Stimulated activated CD4-positive, alpha-beta T cell treated with anti-CD3 and anti-CD28 coated beads, Interleukin-15, amount 100 ng/mL, for 1 hour (primary cell): ENCODE measurements at places on chromosomes 4 and X.

- no peak for DNase-seq
These were observed 142.1 kb downstream of the BCOR start for GRCh38 chrX:39955625-39956024.

DNA sequence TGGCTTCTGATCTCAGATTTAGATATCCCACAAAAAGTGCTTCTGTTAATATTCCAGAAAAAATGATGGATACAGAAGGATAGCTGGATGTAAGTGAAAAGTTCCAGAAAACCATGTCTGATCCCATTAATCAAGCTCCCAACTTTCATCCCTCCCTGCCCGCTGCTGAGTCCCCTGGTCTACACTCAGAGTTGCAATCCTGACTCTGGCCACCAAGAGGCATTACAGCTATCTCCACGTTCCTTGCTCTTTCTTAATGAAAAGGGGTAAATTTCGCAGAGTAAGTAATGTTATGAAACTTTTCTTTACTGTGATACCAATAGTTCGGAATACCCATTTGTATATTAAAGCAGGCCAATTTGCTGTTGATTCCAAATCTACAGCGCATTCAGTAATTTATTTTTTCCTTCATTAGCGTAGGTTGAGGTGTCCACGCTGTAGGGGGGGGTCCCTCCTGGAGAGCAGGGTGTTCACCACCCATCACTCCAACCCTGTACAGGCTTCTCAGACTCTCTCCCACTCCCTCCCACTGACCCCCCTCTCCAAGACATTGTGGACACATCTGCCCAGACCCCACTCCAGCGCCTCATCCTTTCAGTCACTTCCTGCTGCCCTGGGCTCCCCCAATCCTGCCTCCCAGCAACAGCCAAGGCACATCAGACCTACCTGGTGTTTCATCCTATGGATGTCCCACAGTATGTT, 55.1 kb downstream of the RAB40A start:
- no peak for DNase-seq

GRCh38 chrX:118216087-118216486, 99.5 kb upstream of the KLHL13 start:
- no peak for DNase-seq

- DNase-seq: no peak
These were observed 31.5 kb upstream of the LRBA start for GRCh38 chr4:151046609-151047008.

- no peak for DNase-seq
These were observed 23.8 kb downstream of the RNF175 start for GRCh38 chr4:153735906-153736461.

- DNase-seq: no peak
These were observed 41.6 kb downstream of the TMEM165 start for GRCh38 chr4:55437356-55437796.

- DNase-seq: no peak
These were observed 812.9 kb upstream of the AGA start for GRCh38 chr4:178255172-178255571.

DNA sequence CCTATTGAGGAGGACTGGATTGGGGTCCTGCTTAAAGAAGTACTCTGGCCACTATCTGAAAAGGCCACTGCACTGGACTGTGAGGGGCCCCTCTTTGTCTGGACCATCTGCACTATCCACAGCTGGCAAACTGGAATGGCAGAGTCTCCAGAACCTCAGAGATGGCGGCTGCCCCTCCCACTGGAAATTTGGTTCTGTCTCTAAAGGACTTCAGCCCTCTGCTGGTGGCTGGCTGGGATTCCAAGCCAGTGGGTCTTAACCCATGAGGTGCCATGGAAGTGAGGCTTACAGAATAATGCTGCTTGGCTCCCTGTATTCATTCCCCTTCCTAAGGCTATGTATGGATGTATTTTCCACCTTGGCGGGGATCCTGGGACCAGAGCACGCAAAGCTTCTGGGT, 41.6 kb upstream of the CYLC1 start:
- DNase-seq: no peak

DNA sequence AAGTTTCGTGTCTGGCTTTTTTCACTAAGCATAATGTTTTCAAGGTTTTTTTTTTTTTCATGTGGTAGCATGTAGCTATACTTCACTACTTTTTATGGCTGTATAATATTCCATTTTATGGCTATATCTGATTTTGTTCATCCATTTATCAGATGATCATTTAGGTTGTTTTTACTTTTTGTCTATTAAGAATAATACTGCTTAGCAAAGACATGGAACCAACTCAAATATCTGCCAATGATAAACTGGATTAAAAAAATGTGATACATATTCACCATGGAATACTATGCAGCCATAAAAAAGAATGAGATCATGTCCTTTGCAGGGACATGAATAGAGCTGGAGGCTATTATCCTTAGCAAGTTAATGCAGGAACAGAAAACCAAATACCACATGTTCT, 32.7 kb upstream of the ZNF280C start:
- no peak for DNase-seq

DNA sequence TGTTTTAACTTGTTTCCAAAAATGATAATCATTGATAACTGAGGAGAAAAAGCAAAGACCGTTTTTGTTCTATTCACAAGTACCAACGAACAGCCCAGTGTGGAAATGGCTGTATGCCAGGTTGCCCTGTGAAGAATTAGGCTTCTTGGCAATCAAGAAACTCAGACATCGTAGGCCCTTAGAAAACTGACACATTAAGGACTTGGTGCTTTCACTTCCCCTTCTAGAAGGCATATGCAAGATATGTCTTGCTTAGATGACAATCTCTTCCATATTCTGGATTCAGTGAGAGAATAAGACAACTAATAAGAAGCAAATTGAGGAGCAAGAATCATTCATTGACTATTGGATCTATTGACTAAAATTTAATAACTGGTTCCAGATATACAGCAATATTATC, 56.6 kb downstream of the ANAPC10 start:
- no peak for DNase-seq

GRCh38 chrX:65687367-65687766, 19.9 kb downstream of the MSN start:
- no peak for DNase-seq

GRCh38 chrX:115539841-115540240, 21.1 kb upstream of the PLS3 start:
- DNase-seq: no peak

DNA sequence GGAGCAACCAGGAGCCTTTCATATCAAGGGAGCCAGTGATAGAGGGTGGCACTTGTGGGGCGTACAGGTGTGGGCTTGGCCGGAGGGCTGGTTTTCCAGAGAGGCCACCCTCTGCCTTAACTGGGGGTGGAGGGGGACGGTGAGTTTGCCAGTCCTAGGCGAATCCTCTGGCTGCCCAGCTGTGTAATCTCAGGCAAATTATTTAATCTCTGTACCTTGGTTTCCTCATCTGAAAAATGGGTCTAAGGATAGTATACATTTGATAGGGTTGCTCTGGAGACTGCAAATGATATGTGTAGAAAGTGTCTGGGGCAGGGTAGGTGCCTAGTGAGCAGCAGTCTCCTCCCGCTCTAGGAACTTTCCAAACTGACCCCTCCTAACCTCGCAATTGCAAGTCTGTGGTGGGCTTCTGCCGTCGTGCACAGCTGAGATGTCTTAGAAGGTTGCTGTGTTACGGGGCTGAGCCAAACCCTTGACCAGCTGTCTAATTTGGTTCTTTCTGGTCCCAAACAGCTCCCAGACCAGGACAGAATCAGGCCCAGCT, 3.8 kb upstream of the CXCR3 start:
- DNase-seq: no peak

- no peak for DNase-seq
These were observed 1.8 kb downstream of the FTHL17 start for GRCh38 chrX:31070057-31070468.

GRCh38 chrX:34546366-34546765, 110.7 kb downstream of the TMEM47 start:
- no peak for DNase-seq

DNA sequence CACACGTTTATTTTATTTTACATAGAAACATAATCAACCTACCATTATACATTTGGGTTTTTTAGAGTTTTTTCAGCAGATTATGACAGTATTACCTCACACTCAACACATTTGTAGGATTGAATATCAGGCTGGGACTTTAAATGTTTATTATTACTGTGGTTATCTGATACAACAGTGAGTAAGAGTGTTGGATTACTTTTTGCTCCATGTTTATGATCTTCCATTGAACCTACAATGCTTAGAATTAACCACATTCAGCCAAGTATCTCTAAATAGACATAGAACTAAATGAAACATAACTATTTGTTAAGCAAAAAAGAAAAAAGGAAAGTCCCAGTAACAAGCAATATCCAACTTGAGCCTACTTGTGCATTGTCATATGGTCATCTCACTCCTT, 607.4 kb upstream of the PITX2 start:
- DNase-seq: no peak

GRCh38 chr4:11426003-11426402, 2.7 kb downstream of the HS3ST1 start:
- no peak for DNase-seq

- DNase-seq: no peak
These were observed 868.5 kb upstream of the SLIT2 start for GRCh38 chr4:19382993-19383756.

DNA sequence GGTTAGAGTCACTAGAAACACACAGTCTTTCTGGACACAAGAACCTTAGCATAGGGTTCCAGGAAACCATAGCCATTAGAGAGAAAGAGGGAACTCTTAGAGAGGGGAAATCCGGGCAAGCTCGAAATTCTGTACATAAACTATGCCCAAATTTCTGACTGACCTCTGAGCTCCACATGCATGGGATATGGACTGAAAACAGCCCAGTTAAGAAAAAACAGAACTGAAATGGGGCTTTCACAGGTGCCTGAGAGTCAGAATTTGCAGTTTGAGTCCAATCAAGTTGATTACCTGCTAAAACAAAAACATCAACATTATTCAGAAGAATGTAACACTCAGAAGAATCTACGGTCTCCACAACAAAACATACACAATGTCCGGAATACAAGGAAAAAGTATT, 13.1 kb downstream of the DCHS2 start:
- DNase-seq: no peak

DNA sequence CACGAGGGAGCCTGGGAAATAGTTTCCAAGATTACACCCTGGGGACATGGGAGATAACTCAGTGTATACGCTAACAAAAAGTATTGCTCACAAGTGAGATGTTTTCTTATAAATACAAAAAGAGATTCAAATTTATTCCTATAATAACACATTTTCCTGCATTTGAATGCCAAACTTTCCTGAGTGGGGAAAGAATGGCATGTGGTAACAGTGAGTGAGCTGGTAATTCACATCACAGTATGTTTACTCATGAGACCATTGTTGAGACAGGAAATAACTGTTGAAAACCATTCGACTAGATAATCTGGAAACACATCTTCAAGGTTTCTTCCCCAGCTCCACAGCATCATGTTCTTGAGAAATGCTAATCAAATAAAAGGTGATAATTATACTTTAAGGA, 109.1 kb downstream of the TASL start:
- no peak for DNase-seq

GRCh38 chr4:102405821-102406401, 60.6 kb upstream of the SLC39A8 start:
- DNase-seq: no peak

- no peak for DNase-seq
These were observed 24.0 kb upstream of the RPL34 start for GRCh38 chr4:108596344-108596743.

DNA sequence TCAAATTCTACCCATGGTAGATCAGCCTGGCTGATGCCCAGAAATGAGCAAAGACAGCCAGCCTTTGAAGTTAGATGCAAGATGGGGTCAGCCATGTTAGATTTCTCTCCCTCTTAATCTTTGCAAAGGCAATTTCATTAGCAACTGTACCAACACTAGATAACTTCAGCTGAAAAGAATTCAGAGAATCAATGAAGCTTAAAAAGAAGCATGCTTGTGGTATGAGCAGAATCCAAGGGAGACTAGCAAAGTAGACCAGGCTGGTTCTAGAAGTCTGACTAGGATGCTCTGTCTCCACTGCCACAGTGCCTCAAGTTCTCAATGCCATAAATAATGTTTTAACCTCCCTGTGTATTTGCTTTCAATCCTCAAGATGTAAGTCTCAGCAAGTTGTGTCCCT, 247.3 kb downstream of the SLC7A11 start:
- DNase-seq: no peak

DNA sequence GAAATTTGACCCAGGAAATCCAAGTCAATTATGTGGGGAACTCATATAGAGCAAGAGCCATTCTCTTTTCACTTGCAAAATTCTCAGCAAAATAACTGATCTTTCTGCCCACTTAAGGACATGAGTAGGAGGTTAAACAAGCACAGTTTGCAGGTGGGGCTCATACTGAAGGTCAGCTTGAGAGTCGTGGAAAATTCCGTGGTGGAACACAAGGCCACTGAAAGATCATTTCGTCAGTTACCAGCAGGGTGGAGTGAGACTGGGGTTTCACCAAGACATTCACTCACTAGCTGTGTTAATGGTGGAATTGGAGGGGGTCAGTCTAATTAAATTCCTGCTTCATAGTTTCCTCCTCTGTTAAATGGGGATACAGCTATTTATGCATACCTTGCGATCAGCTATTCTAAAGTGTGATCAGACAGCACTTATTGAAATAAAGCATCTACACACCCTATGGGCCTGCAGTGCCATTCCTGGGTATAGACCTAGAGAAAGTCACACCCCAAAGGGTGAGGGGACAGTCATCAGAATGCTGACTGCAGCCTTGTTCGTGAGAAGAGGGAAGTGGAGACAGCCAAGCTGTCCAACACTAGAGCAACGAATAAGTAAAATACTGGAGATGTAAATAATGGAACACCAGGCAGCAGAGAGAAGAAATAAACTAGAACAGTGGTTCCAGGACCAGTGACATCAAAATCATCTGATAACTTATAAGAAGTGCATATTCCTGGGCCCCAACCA, 42.7 kb upstream of the CLNK start:
- no peak for DNase-seq

DNA sequence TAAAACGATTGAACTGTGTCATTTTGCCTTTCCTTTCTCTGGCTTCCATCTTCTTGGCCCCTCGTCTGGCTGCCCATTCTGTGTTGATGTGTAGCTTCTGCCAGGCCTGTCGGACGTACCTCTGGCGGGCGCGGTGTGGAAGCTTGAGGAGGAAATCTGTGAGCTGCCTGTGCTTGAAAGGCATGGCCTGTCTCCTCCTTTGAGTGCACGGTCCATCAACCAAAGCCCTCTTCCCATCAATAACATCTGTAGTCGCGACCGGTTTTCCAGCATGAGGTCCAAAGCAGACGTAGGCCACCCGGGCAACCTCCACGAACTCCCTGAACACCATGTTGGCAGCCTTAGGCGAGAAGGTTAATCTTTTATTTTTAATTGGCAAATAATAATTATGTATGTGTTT, 202.7 kb downstream of the CRLF2 start:
- no peak for DNase-seq

DNA sequence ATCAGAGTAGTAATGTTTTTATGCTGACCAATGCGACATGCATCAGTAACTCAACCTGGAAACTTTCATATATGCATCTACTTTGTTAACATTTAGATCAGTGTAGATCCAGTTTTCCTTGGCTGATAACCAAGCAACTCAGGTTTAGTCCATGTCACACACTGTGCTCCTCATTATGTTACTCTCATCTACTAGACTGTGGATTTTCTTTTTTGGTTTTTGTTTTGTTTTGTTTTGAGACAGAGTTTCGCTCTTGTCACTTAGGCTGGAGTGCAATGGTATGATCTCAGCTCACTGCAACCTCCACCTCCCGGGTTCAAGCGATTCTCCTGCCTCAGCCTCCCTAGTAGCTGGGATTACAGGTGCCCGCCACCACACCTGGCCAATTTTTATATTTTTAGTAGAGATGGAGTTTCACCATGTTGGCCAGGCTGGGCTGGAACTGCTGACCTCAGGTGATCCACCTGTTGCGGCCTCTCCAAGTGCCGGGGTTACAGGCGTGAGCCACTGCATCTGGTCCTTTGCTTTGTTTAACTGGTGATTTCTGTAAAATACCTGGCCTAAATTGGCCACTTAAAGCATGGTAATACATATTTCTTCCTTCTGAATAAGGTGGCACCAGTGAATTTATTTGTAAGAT, 48.6 kb downstream of the SMARCAD1 start:
- no peak for DNase-seq
